Brain pericyte (primary cell): ENCODE measurements at places on chromosomes 13 and 19.
A peak's percentile ranks its signal among the peaks of the same experiment; 100 is the strongest.

GRCh38 chr13:111965466-111966214 lies 101.3 kb upstream of the SOX1 start:
- no peak for DNase-seq

DNA sequence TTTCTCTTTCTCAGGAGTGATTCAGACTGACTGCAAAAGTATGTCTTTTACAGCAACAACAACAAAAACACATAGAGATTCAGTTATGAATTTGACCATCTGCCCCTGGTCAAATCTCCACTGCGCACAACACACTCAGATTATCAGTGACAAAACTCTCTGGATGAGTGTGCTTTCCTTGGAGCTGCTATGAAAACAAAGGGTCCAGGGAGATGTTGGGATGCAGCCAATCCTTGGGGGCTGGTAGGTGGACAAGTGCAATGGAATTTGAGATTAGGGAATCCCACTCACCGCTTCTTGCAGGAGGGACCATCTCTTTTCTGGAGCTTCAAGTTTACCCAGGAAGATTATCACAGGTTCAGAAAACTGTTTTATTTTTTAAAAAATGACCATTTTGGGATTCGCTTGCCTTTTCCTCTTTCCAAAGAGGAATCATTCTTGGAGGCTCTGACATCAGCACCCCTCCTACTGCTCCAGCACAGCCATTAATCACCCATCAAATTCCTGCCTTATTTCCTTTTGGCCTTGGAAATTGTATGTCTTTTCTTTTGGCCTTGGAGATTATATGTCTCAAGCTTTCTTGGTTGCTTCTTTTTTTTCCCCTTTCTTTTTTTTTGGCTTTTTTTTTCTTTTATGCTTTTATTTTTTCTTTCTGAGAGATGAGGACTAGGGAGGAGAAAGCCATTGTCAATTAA lies 311.8 kb downstream of the TSHZ3 start:
- DNase-seq, result no peak

DNA sequence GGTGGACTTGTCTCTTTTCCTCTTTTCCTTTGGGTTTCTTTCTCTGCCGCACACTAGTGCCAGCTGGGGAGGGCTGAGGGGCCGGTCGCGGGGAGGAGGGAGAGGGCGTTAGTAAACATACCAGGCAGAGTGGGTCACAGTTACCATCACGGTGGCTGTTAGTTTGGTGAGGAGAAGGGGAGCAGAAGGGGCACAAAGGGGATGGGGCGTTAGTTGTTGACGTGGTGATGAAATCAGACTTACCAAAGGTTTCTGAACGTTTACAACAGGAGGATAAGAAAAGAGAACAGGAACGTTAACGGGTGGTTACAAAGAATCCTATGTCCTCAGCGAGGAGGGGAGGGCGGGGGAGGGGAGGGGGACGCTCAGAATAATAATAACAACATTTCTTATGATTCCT lies 77.9 kb downstream of the PTPRS start:
- DNase-seq, result no peak

DNA sequence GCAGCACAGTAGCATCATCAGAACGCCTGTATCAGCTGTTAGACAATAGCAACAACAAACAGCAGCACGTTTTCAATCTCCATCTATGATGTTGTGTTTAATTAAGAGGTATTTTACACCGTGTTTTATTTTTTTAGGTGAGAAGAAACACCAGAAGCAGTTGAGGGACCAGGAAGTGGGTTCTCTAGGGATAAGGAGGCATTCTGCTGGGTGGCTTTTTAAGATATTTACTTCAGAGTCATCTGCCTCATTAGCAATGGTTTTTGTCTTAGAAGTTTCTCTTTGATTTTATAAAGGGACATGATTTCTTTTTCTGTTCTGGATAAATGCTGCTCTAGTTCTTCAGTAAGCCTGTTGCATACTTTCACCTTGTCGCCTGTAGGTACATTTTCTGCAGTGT lies 8.2 kb downstream of the CKAP2 start:
- DNase-seq, result no peak

DNA sequence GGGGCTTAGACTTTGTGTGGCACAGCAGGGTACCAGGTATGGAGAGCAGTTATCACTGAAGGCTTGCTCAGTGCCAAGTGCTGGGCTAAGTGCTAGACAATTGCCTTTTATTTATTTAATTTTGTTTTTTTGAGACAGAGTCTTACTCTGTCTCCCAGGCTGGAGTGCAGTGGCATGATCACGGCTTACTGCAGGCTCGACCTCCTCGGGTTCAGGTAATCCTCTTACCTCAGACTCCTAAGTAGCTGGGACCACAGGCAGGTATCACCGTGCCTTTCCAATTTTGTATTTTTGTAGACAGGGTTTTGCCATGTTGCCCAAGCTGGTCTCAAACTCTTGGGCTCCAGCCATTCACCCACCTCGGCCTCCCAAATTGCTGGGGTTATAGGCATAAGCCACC lies 256.9 kb downstream of the ZNF536 start:
- no peak for DNase-seq

DNA sequence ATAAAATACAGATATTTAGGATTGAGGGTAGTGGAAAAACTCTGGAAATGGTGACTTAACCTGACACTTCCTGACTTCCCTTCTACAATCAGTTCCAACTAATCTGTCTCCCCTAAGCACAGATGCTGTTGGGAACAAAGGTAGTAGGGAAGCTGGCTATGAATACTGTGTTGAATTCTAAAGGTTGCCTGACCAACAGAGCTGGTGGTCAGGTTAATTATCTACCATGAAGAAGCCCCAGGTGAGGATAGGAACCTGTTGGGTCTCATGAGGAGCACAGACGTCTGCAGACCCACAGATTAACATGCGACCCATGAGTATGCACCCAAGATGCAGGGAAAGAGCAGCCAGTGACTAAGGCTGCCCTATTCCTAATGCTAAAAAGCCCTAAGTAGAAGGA lies 172.3 kb downstream of the DIAPH3 start:
- no peak for DNase-seq

- no peak for DNase-seq
These were observed 24.2 kb downstream of the PPP1R37 start for GRCh38 chr19:45117167-45117594.

GRCh38 chr13:114096811-114097211 lies 35.6 kb downstream of the RASA3 start:
- no peak for DNase-seq

DNA sequence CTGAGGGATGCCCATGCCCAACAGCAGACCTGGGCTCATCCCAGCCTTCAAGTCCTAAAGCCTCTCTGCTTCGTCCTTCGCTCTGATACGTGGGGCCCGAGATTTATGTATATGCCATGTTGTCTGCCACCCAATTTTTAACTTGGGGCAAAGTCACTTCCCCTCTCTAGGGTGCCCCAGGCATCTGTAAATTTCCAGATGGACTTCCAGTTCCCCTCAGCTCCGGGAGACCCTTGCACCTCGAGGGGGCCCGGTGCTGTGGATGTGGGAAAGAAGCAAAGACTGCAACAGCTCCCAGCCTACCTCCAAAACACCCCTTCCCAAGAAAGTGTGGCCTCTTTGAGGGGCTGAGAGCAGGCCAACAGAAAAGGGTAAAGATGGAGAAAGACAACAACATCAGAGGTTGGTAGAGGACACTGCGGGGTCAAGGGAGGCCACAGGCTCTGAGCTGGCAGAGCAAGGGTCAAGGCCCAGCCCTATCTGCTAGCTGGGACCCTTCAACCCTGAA lies 97.4 kb downstream of the STK24 start:
- no peak for DNase-seq

- DNase-seq, result no peak
These were observed 863.3 kb downstream of the UQCRFS1 start for GRCh38 chr19:28349604-28350003.

DNA sequence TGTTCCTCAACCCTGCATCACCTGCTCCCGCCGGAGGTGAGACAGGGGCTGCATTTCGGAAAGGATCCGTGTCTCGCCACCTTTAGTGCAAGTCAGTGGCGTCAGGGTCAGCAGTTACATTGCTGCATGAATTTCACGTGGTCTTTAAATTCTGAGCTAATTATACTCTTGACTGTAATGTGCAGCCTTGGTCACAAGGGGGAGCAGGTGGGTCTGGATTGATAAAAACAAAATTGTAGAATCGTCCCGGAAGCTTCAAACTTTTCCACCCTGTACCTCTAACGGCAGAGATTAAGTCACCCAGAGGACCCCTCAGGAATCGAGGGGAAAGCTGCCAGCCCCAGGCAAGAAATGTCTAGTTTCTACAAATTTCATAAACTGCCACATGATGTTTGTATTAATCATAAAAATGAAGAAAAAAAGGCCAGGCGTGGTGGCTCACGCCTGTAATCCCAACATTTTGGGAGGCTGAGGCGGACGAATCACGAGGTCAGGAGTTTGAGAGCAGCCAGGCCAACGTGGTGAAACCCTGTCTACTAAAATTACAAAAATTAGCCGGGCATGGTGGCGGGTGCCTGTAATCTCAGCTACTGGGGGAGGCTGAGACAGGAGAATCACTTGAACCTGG lies 20.2 kb downstream of the BBC3 start:
- DNase-seq, result no peak

GRCh38 chr13:54928071-54928470 lies 1899.5 kb downstream of the OLFM4 start:
- DNase-seq, result no peak

DNA sequence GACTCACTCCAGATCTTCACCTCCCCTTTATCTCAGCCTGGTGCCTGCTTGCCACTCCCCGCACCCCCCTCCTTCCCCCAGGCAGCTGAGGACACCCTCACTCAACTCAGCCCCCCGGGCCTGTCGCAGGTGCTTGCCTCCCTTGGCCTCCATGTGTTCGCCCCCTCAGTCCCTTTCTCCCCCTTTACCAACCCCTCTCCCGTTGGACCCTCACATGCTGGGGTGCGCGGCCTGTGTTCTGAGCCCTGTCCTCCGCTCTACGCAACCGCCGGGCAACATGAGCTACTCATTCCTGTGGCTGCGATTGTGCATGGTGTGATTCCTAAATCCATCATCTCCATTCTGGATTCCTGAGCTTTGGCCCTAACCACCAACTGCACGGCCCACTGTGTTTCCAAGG lies 5.1 kb downstream of the CHERP start:
- no peak for DNase-seq

GRCh38 chr19:6216996-6217751 lies 62.6 kb downstream of the MLLT1 start:
- no peak for DNase-seq

DNA sequence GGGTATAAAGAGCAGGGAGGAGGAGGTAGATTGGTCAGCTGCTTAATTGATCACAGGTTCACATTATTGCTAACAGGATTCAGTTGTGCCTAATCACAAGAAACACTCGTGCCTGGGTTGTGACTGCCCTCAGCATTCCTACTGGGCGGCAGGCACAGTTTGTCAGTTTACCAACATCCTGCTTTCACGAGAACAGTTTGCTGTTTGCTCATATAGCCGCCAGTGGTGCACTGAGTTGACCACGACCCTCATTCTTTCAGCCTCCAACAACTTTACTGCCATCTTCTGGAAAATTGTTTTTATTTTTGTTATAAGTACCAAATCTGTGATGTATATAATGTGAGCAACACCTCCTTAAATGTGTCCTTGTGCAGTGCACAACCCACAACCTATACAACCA lies 16.2 kb upstream of the IFT88 start:
- DNase-seq, result no peak

DNA sequence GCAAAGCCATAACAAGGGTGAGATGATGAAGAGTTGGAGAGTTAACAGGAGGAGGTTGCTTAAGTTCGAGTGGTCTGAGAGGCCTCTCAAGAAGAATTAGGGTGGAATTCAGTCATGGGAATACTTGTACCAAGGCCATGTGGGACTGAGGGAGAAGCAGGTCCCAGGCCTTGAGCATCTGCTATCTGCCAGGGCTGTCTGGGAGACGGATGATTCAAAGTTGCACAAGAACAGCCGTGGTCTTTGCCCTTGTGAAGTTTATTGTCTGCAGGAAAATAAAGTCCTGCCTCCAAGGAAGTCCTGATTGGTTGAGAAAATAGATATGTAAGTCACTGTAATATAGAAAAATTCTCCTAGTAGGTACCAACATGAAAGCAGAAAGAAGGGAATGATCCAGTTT lies 178.8 kb upstream of the RFC3 start:
- DNase-seq, result no peak

GRCh38 chr13:98460516-98460915 lies 116.4 kb downstream of the STK24 start:
- DNase-seq, result no peak

- DNase-seq, result no peak
These were observed 25.0 kb upstream of the FXYD3 start for GRCh38 chr19:35090506-35091214.

- no peak for DNase-seq
These were observed 7.0 kb upstream of the CACTIN start for GRCh38 chr19:3633559-3633988.

DNA sequence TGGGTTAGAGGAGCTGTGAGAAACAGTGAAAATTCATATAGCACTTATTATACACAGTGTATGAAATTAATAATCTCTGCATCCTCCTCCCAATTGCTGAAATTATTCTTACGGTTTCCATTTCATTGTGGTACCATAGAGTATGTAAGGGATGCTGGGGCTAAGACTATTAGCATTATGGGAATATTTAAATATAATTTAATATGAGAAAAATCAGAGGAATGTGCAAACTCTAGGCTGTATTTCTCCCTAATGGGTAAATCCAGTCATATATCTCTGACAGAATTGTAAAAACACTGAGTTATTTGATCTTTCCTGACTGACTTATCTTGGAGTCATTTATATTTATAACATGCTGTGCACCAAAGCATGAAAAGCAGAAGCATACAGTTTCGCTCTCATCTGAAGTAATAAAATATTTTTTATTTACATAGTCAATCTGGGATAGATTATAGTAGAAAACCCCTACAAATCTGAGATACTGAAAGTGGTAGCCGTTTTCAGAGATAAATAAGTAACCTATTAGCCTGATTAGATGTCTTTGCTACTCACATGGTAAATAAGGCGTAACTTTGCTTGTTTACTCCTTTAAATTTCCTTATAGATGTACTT lies 34.9 kb downstream of the LRCH1 start:
- no peak for DNase-seq

DNA sequence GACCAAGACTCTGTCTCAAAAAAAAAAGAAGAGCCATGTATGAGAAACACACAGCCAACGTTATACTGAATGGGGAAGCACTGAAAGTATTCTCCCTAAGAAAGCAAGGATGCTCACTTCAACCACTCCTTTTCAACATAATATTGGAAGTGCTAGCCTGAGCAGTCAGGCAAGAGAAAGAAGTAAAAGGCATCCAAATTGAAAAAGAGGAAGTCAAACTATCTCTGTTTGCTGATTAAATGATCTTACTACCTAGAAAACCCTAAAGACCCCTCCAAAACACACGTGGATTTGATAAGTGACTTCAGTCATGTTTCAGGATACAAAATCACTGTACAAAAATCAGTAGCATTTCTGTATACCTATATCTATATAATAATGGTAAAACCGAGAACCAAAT lies 16.2 kb downstream of the WBP4 start:
- no peak for DNase-seq

GRCh38 chr19:33795370-33796163 lies 1.1 kb upstream of the KCTD15 start:
- peak; percentile 71 for DNase-seq

DNA sequence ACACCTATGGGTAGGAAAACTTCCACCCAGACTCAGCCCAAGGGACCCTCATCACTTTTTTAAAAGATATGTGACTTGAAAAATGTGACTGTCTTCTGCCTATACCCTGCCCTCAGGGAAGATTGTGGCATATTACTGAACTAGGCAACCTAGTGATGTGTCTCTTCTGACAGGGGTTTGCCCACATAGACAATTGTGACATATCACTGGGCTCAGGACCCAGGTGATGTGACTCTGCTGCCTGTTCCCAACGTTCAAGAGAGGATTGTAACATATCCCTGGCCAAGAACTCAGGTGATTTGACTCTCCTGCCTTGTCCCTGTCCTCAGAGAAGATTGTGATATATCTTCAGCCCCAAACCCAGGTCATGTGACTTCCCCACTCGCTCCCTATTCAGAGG lies 86.3 kb upstream of the ZNF43 start:
- no peak for DNase-seq
